GM19239 (cell line): ENCODE measurements at places on chromosomes 12 and 14.

GRCh38 chr12:120971299-120972180 is 6.8 kb upstream of the HNF1A start:
- peak; percentile 62 for DNase-seq

DNA sequence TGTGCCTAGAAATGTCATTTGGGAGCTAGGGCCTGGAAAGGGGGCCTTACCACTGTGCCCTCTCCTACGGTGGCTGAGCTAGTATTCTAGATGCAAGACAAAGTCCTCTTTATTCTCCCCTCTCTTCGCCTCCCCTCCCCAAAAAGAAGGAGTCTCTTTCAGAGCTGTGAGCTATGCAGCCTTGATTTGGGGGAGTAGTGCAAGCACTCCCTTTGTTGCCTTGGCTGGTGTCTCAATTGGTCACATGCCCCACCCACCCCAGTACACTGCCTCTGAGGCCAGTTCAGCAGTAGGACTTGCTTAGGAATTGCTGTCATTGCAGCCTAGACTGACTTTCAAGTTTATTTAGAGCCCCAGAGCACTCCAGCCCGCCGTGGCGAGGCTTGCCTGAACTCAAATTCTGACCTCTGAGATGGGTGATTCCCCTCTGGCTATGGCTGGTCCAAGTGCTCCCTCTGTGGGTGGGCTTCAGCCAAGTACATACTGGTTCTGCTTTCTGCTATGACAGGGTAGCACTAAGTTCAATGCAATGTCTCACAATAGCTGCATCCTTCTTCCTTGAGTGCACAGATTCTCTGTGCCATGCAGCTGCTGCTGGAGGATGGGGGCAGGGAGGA is 37.0 kb upstream of the FBXO33 start:
- no peak for DNase-seq

DNA sequence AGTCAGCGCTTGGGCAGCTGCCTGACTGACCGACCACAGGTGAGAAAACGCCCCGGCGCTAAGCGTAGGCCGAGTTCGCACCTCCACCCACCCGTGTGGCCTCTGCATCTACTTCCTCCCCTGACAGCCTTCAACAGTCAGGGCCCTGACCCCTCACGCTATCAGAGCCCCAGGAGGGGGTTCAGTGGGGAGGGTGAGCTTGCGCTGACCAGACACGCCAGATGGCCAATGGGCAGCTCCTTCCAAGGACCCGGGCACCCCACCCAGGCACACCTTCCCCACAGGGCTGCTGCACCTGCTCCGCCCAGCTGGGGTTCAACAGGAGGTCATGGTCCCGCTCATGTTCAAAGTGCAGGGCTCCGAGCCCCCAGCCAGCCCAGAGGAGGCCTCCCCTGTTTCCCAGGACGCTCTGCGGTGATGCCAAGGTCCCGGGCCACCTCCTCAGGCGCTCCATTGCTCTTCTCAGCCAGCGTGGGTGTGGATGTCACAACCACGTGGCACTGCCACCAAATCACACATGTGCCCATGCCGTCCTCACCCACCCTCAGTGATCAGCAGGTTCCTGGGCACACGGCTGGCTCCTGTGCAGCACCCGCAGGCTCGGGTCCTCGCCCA is 48.7 kb upstream of the BCL11B start:
- DNase-seq: no peak

DNA sequence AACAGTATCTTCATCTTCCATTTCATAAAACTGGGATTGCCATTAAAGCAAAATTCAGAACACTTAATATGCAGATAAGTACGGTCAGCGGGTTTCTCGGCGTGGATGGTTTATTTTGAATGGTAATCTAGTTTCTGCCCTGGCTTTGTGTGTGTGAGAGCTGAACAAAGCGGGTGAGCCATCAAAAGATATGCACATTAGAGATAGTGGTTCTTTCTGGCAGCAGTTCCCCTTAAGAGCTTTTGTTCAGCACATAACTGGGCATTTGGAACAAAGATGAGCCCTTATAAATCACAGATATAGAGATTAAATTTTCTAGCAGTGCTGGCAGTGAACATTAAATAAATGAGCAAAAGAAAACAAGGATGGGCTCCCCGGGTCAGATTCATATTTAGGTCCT is 207.5 kb downstream of the CALM1 start:
- DNase-seq: no peak

DNA sequence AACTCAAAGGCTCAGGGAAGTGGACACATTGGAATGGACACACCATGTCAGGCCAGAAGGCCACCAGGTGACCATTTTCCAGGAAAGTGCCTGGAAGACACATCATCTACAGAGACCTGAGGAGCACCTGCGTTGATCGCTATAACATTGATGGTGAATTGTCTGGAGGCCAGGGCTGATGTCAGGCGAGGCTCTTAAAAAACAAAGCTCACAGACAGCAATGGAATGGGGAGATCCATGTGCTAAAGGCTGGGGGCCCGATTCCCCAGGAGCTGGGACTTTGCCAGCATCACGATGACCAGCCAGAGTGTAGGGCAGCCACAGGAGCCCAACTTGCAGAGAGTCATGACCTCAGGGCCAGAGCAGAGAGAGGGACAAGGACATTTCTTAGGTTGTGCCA is 30.3 kb downstream of the DIO3 start:
- DNase-seq: no peak

GRCh38 chr14:56008150-56008549 is 110.1 kb upstream of the PELI2 start:
- DNase-seq: no peak

DNA sequence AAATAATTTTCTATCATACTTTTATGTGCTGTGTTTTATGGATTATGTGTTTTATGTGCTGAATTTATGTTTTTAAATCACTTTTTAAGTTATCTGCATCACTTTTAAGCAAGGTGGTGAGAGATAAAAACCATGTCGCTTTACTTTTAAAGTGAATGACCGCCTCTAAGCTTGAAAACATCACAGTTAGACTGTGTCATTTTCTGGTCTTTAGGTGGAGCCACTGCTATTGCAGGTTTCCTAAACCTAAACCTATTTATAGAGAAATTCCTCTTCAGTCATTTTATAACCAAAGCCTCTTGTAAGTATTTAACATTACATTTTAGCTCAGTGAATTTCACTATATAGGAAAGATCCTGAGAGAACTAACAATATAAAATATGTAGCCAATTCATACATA is 21.0 kb upstream of the MDM2 start:
- no peak for DNase-seq

- peak; percentile 53 for DNase-seq
Observed at GRCh38 chr12:116276652-116277466, 634 bp downstream of the MED13L start.

- no peak for DNase-seq
Observed at GRCh38 chr14:55188686-55189295, 2.6 kb downstream of the DLGAP5 start.

DNA sequence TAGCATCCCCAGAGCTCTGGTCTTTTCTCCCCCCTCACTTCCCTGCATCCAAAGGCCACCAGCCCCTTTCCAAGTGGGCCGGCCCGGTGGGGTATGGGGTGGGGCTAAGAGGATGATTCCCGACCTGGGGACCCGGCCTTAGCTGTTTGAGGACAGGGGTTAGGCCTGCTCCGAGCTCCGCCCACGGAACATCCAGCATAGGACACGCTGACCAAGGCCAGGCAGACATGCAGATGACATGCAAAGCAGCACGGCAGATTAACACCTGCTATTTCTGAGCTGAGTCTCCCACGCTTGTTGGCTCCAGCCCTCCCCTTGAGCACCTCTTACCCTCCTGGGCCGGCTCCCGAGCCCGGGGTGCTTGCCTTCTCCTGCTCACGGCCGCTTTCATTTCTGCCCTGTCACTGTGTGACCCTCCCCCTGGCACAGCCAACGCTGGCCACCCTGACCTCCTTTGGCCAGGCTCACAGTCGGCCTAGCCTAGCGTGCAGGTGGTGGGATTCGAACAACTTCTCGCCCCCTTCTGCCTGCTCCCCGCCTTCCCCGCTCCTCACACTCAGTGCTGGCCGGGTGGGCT is 40.2 kb downstream of the TEAD4 start:
- DNase-seq: no peak

- DNase-seq: no peak
Observed at GRCh38 chr14:60658211-60658690, 9.0 kb upstream of the SIX1 start.

- DNase-seq: no peak
Observed at GRCh38 chr14:88729159-88729558, 63.6 kb downstream of the EML5 start.

- DNase-seq: no peak
Observed at GRCh38 chr12:94227066-94227465, 78.7 kb downstream of the PLXNC1 start.

DNA sequence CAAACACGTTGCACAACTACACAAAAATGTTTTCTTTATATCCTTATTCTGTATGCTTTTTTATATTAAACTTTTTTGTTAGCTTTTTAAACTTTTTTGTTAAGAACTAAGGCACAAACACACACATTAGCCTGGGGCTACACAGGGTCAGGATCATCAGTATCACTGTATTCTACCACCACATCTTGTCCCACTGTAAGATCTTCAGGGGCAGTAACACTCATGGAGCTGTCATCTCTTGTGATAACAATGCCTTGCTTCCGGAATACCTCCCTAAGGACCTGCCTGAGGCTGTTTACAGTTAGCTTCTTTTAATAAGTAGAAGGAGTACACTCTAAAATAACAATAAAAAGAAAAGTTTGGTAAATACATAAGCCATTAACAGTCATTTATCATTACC is 42.2 kb downstream of the PLEKHA5 start:
- DNase-seq: no peak

DNA sequence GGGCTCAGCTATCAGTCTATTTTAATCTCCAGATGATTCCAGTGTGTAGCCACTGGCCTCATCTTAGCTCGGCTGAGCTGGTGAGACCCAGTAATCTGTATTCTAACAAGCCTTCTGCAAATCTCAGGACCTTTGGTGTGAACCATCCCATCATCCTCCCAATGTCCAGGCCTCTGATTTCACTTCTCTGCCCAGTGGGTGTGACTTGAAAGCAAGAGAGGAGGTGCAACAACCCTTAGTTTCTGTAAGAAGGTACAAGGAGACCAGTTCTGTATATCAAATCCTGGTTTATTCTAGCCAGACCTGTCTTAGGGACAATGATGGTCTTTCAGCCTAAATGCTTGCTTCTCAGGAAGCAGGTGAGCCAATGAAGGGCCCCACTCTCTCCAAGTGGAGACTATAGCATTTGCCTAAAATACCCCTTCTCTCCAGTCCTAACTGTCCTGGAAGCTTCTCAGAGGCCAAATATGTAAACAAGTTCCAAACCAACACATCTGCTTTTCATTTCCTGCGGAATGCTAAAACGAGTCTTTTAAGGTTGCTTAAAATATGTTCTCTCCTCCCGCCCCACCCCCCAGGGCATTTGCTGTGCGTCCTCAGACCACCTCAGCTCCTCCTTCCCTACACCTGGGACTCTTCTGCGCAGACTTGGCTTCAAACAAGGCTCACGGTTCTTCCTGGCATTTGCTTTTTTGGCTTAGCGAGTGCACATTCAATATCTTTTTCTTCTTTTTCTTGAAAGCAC is 78.4 kb upstream of the FUT8 start:
- DNase-seq: no peak

DNA sequence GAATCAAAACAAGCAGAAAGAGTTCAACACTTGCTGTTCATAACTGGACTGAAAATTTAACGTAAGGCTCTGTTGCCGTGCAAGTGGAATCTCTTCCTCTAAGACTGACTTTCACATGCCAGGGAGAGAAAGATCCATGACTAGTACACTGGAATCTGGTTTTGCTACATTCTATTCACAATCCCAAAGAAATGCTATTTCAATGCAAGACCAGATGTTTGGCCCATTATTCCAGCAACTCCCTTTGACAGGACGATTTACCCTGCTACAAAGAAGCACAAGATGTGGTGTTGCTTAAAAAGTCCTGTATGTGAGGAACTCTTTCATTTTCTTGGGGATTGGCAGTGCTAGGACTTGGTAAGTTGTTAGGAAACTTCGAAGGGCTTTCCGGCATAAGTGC is 17.4 kb downstream of the RFC5 start:
- DNase-seq: no peak

DNA sequence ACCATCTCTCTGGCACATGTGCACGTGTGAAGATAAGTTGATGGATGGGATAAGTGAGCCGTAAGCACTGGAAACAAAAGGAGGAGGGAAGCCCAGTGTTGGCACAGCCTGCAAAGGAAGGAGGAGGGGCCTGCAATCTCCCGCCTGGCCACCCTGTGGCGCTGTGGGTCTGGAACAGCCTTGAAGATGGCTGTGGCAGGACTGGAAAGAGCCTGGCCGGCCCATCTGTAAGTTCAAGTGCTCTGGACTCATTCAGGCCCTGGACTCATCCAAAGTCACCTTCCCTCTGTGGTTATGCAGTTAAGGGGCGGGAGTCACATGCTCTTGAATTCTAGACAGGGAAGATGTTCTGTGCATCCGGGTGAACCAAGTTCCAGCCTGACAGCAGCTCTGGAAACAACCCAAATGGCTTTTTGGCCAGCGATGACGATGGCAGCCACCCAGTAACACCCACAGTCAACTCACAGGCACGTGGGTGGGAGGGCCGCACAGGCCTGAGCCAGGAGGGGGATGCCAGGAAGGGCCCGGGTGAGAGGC is 50.4 kb downstream of the CHGA start:
- no peak for DNase-seq

DNA sequence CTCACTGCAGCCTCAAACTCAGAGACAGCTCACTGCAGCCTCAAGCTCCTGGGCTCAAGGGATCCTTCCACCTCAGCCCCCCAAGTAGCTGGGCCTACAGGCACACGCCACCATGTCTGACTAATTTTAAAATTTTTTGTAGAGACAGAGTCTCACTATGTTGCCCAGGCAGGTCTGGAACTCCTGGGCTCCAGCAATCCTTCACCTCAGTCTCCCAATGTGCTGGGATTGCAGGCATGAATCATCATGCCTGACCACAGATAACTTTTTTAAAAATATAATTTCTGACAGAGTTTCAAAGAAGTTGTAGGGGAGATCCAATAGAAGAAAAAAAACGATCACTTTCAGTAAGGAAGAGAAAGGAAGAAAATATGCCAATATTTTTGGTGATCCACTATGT is 189.7 kb upstream of the CDKN3 start:
- no peak for DNase-seq

DNA sequence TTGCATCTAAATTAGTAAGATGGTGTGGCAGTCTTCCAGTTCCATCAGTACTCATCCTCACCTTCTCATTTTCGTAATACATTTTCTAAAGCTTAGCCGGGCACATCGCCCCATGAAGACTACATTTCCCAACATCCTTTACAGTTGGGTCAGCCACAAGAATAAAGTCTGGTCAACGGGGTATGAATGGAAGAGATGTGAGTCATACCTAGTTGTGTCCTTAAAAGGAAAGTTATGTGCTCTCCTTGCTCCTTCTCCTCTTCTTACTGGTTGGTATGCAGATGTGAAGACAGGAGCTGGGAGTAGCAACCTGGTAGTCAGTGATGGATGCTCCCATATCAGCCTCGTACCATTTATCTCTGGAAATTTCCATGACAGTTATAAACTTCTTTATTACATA is 35.9 kb upstream of the EGLN3 start:
- DNase-seq: no peak

GRCh38 chr14:36661506-36662257 is at the start of gene PAX9:
TSS of gene PAX9 (plus strand) at chr14:36661860. CDS start at chr14:36662090, 230 bp downstream.
- DNase-seq: no peak
